SK-N-SH (cell line): ENCODE measurements at places on chromosomes 1 and 21.

DNA sequence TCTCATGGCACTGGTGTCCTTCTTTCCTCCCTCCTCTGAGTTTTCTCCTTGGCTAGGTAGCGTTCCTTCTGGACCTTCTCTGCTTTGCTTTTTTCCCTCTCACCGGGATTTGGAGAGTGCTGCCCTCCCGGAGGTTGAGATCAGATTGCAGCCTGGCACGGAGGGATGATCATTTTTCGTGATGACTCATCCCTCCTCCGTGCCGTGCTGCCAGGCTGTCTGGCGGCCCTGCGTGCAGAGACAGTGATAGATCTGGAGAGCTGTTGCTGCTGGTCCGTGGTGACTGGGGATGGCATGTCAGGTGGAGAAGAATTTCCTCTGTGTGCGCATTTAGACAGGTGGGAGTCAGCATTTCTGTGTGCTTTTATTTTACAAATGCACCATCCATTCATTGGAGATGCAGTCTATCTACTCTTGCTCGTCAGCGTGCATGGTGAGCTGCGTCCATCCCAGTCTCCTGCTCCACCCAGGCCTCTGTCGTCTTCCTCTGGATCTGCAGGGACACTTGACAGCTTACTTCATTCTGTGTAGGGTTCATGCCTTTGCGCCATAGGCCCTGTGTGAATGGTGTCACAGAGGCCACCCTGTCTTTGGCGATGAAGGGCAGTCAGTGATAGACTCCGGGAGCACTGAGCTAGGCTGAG, 104.4 kb downstream of the PCBP3 start:
- peak; percentile 85 for DNase-seq

GRCh38 chr1:240836271-240836670, 224.3 kb upstream of the GREM2 start:
- no peak for DNase-seq

- peak; percentile 76 for DNase-seq
Measured at GRCh38 chr1:31583995-31584868, 7.9 kb downstream of the TINAGL1 start.

DNA sequence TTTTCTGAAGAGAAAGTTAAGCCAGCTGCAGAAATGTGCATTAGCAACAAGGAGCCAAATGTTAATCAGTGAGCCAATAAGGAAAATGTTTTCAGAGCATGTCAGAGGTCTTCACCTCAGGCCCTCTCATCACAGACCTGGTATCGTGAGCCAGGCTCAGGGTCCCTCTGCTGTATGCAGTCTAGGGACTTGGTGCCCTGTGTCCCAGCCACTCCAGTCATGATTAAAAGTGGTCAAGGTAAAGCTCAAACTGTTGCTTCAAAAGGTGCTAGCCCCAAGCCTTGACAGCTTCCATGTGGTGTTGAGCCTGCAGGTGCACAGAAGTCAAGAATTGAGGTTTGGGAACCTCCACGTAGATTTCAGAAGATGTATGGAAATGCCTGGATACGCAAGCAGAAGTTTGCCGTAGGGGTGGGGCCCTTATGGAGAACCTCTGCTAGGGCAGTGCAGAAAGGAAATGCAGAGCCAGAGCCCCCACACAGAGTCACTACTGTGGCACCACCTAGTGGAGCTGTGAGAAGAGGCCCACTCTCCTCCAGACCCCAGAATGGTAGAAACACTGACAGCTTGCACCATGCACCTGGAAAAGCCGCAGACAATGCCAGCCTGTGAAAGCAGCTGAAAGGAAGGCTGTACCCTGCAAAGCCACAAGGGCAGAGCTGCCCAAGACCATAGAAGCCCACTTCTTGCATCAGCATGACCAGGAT, 1128.7 kb downstream of the AMY1C start:
- no peak for DNase-seq

GRCh38 chr1:15961492-15961891, 14.4 kb downstream of the ZBTB17 start:
- no peak for DNase-seq

GRCh38 chr1:112794654-112795239, 79.6 kb upstream of the PPM1J start:
- no peak for DNase-seq

DNA sequence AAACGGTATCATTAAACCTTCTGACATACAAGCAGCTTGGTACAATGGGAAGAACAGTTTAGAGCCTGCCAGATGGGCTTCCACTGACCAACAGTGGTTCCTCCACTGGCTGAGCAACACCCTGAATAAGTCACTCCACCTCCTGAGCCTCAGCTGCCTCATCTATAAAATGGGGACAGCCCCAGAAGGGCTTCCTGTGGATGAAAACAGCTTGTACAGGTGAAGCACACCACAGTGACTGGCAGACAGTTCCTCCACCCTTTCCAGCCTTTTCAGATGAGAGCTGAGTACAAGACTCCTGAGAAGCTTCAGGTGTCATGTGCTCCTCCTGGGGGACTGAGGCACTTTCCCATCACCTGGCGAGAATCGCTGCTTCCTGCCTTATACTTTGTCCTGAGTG, 2.1 kb downstream of the CAPZB start:
- no peak for DNase-seq
